Activated CD4-positive, alpha-beta T cell treated with anti-CD3 and anti-CD28 coated beads, Interleukin-2, amount 50 U/mL, for 16 hours (primary cell): ENCODE measurements at places on chromosomes 12 and 14.

GRCh38 chr12:49093792-49094159 is 825 bp downstream of the DHH start:
- DNase-seq, result no peak

GRCh38 chr12:75883241-75883640 is 148.3 kb downstream of the PHLDA1 start:
- DNase-seq, result no peak

DNA sequence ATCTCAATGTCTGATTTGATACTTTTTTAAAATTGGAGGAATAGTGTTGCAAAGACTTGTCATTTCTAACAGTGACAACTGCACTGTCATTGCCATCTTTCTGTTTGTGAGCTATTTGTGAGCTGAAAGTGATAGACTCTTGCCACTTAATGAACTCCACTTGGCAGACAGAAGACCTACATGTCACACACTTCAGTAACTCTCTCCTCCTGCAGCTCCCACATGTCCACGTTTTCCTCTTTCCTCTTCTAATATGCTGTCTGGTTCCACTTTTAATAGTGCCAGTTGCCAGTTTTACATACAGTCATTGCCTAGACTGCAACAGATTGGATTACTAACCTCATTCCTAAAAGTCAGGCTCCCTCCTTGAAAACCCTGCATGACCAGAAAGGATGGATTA is 121.5 kb downstream of the CAPZA3 start:
- no peak for DNase-seq

GRCh38 chr12:111154147-111154834 is 214.6 kb downstream of the PHETA1 start:
- DNase-seq, result no peak

DNA sequence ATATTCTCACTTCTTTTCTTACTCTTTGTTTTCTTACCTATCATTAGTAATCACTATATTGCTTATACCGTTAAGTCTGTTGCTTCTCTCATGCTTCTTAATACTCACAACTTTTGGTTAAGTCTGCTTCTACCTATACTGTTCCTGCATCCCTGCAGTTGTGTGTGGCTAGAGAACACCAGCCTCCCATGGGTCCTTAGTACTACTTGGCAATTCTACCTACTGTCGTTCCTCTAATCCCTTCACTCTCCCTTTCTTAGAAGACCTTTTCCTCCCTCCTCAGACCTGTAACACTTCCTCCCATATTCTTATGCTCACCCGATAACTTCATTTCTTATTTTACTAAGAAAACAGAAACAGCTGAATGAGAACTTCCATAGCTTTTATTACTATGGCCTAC is 29.3 kb downstream of the CNOT2 start:
- no peak for DNase-seq

DNA sequence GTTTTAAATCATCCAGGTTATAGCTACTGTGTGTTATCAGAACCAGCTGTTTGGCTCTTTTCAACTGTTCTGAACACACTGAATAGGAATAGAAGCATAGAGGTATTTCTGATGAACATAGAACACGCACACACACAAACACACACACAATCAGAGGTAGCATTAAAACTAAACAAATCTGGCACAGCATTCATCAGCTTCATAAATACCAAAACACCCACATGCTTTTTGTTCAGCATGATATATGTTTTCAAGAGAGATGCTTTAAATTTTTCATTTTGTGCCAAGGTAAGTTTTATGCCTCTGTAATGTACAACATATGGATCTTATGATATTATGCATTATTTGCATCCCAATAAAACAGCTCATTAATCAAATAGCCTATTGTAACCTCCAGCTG is 208.6 kb downstream of the GALC start:
- DNase-seq, result no peak

- DNase-seq, result no peak
These were observed 756 bp downstream of the RNASE7 start for GRCh38 chr14:21042918-21043317.

DNA sequence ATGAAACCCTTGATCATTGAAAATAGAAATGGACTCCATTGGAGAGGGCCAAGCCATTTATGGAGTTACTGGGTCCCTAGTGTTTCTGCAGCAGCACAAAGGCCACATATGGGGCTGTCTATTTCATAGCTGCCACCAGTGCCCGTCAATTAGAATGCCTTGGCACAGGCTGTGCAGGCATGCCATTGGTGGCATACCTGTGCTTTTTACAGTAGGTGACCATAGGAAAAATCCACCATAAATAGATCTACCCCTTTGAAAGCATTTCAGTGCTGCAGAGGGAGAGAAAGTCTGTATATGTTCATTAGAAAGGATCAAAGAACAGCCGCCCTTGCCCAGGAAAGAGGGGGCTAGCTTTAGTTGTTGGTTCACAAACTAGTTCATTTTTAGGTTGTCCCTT is 13.1 kb downstream of the MYBPC1 start:
- no peak for DNase-seq
